ENCODE measurements at places on chromosomes 2 and 18.

GRCh38 chr2:144592500-144593256 is 72.8 kb upstream of the ZEB2 start:
- no peak for DNase-seq

DNA sequence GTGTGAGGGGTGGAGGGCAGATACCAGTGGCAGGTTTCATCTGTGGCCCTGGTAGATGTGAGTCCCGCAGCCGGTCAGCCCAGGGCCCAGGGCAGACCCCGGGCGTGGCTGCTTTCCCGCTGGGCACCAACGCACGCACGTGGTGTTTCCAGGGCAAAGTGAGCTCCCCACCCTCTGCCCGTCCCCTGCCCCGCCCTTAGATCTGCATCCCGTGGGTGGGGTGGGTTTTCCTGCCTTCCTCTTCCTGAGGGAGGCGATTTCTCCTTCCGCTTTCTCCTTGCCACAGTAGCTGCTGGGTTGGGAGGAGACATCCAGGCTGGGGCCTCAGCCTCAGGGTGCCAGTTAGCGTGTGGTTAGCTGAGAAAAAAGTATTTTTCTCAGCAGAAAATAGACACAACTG is 49.6 kb downstream of the ODC1 start:
- no peak for DNase-seq

DNA sequence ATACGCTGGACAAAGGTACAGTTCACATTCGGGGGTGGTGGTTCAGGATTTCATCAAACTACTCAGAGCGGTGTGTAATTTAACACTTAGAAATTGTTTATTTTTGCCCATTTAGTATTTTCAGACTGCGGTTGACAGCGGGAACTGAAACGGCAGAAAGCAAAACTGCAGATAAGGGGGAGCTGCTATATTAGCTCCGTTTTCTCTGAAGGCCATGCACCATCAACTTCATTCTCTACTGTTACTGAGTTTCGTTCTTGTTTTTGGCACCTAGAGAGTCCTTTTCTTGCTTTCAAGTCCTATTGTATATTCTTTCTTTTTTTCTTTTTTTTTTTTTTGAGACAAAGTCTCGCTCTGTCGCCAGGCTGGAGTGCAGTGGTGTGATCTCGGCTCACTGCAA is 121.5 kb upstream of the SP3 start:
- DNase-seq = no peak

GRCh38 chr2:231714639-231715498 is 6.5 kb downstream of the PTMA start:
- peak; percentile 83 for DNase-seq

DNA sequence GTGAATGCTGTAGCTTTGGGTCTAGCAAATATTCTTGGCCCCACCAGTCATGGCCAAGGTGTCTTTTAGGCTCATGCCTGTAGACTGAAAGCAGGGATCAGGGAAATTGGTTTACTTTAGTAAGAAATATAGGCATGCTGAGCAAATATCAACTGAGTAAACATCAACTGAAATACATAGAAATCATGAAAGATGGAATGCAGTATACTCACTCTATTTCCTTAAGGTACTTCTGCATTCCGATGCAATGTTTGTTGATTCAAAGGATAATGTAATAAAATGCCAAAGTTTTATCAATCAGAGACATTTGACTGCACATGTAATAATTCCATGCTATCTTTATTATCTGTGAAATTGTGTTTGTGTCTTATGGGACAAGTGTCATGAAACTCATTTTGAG is 19.6 kb upstream of the IL1R1 start:
- DNase-seq = no peak

Data from activated CD4-positive, alpha-beta T cell treated with anti-CD3 and anti-CD28 coated beads, Interleukin-2, Interleukin-4, amounts not matched to agents 100 ng/mL and 50 ng/mL, durations not matched to agents 16 hours and 8 hours (primary cell).